T-helper 2 cell (primary cell): ENCODE measurements at places on chromosomes 12 and 14.

DNA sequence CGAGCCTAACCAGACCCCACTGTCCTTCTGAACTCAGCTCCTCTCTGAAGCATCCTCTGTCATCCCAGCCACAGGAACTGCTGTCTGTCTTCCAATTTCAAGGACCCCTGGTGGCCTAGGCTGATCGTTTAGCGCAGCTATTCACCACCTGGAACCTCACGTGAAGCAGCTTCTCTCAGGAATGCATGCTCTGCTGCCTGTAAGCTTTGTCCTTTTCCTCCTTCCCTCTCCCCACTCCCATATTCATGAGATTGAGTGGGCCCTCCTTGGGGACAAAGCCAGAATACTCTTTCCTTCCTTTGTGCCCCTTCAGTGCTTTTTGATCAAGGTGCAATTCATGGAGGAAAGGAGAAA lies 17.2 kb downstream of the DPF3 start:
- DNase-seq, result no peak

GRCh38 chr12:120352117-120352516 lies 16.8 kb downstream of the MSI1 start:
- no peak for DNase-seq

DNA sequence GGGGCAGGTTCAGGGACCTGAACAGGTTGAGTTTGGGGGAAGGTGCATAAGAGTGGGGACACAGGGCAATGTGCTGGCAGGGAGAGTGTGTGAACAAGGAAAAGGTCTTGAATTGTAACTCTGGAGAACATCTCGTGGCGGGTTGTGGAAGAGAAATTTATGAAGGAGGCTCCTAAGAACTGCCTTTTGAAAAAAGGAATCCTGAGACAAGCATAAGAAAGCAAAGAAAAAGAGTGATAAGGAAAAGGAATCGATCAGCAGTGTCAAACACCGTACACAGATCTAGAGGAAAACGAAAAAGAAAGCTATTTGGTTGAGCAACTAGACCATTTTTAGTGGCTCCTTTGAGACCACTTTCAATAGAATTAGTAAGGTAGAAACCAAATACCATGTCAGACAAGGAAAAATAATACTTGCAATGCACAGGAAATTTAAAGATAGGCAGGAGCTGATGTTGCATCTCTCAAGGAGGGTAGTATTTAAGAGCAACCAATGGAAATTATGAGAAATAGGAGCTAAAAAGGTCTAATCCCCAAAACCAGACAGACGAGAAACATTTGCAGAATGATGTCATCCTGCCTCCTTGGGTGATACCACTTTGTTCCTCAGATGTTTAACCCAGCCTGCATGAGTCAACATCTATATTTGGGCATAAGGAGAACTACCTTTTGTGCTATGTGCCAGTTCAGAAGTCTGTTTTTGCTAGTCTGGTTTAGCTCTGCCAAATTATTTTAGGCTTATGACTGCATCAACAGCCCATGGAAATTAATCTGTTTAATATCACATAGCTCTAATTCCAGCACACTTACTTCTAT lies 64.5 kb upstream of the STK38L start:
- no peak for DNase-seq

GRCh38 chr12:119325813-119326212 lies 8.7 kb upstream of the CCDC60 start:
- no peak for DNase-seq

GRCh38 chr12:50285253-50285652 lies 1.9 kb upstream of the LIMA1 start:
- no peak for DNase-seq

GRCh38 chr14:53411125-53411524 lies 258.0 kb upstream of the DDHD1 start:
- no peak for DNase-seq

DNA sequence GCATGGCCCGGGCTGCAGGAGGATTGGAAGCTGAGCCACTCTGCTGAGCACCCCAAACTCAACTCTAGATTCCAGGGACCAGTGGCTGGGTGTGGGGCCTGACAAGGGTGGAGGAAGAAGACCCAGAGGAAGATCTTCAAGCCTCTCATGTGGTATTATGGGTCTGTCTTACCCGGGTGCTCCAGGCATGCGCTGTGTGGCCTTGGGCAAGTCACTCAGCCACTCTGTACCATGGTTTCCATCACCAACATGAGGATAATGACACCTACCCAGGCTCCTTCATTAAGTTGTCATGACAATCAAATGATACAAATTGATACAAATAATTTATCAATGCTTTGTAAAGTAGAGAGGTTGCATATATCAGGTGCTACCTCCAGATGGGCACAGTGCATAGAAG lies 41.2 kb downstream of the SMUG1 start:
- no peak for DNase-seq

GRCh38 chr14:63012171-63012570 lies 33.1 kb downstream of the KCNH5 start:
- DNase-seq, result no peak

- no peak for DNase-seq
Observed at GRCh38 chr14:105075379-105076295, 10.4 kb upstream of the GPR132 start.

DNA sequence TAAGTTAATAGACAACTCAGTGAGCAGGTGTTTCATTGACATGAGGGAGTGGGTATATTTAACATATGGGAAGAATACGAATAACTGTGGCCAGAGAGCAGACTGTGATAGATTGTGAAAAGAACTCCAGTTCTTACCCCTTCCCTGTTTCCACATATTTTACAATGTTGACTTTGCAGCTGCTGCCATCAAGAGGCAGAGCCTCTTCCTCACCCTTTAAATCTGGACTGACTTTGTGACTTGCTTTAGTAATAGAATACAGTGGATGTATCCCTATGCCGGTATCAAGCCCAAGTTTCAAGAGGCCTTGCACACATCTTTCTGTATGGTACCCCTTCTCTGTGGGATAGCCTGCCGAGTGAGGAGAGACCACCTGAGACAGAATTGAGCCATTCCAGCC lies 356.7 kb downstream of the ETNK1 start:
- no peak for DNase-seq

DNA sequence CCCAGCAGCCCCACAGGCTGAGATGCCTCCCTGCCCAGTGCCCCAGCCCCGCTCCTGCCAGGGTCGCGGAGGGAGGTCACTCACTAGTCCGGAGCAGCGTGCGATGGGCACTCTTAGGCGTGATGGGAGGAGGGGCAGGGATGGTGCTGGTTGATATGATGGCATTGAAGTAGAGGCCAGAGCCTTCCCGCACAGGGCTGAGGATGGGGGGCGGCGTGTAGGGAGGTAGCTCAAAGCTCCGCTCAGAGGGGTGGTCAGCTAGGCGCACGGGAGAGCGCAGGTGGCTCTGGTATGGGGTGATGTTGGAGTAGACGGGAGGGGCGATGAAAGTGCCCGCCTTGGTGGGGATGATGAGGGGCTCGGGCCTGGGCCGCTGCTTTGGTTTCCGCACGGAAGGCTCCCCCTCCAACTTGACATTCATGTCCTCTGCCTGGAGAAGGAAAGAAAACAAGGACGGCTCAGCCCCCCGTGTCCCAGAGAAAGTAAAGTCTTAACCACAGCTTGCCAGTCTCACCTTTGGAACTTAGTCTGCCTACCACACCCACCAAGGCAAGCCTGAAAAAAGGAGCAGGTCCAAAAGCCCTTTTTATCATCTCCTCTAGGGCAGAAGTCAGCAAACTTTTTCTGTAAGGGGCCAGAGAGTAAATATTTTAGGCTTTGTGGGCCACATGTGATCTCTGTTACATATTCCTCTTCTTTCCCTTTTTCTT lies 15.5 kb upstream of the PNMA1 start:
- no peak for DNase-seq

DNA sequence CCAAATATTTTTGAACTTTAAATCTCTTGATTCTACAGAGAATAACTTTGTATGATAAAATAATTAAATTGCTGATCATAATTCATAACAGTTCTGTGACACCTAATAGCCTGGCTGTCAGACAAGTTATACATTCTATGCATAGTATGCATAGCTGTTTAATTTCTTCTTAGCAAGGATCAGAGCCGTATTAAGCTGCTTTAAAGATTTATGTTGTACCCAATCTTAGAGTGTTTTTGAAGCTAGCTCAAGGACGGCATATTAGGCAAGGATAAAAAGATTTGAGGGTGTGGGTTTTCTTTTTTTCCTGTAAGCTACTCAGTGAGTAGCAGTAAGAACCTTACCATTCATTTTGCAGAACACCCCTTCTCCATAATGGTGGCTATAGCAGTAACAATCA lies 45.9 kb downstream of the SLC17A8 start:
- DNase-seq, result no peak

- no peak for DNase-seq
Observed at GRCh38 chr12:70449074-70449752, 83.1 kb downstream of the KCNMB4 start.
